ENCODE measurements at places on chromosomes 11 and 22. TPM values are rescaled to one million over a fixed set of nuclear protein-coding genes. Genes with fewer than 3 reads are reported as not detected.

SOX6 gene
- total RNA-seq, result 51.6 TPM

PAFAH1B2 gene
- total RNA-seq, result 196 TPM

APOBEC3H gene
- not detected for total RNA-seq

NXPE2 gene
- total RNA-seq, result 0.50 TPM

GGTLC2 gene
- not detected for total RNA-seq

Data from spinal cord (tissue), 10 donors.